ENCODE measurements at places on chromosomes 12 and 14.

- no peak for DNase-seq
Measured at GRCh38 chr12:50609292-50609874, 104.6 kb downstream of the DIP2B start.

GRCh38 chr12:18703321-18703720 lies 34.5 kb downstream of the PLCZ1 start:
- no peak for DNase-seq

DNA sequence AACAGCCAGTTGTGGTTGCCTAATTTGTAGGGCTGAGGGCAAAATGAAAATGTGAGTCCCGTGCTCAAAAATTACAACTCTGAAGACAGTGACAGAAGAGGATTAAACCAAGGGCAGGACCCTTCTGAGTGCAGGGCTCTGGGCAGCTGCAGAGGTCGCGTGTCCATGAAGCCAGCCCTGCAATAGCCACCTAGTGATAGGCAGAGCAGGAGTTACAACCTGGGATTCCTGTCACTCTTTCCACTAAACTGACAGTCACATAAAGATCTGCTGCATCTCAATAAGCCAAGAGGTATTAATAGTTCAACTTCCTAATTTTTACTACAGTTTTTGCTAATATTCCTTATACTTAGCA lies 94.1 kb downstream of the SLC2A13 start:
- DNase-seq, result no peak

DNA sequence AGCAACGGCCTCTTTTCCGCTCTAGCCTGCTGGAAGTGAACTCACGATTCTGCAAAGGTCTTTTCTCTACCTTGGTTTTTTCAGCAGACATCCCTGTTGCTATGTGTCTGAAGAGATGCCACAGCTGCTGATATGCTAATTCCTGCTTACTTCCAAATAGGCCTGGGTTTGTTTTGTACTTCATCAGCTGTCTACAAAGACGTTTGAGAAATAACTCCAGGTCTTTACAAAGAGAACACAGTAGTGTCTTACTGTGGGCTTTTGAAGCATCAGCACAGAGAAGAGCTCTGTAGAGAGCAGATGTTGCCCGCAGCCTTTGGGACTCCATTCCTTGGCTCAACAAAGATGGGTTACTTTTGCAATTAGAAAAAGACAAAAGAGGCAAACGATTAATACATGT lies 1366.5 kb downstream of the AACS start:
- no peak for DNase-seq

DNA sequence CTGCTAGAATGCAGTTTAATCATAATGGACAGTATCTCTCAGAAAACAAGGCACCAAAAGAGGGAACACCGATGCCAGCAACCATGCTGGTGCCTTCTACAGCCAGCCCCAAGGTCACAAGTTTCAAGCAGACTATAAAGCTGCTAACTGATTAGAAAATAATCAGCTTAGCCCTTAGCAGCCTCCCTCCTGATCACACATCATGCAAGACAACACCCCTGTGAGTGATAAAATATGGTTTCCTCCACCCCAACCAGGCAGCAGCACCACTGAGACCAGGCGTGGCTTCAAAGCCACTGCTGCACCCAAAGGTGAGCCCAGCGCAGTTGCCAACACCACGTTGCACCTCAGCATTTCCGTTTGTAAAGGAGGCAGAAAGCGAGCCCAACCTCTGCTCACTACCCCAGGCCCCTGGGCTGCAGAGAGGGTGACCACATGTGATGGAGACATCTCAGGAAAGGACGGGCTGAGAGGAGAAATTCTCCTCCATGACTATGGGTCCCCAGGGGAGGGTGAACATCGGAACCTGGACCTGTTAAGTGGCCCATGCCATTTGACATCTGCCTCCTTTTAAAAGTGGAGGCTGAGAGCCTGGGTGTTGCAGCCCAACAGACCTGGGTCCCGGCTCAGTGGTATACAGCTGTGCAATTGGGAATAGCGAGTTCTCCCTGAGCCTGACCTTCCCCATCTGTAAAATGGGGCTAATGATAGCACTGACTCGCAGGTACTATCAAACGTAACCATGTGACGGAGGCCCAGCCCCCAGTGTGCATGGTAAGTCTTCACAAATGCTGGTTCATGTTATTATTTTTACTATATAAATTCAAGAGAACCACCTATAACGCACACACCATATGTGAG lies 11.5 kb downstream of the ZFP36L1 start:
- peak; percentile 69 for DNase-seq

- DNase-seq, result peak; percentile 10
Measured at GRCh38 chr14:63276492-63277342, 42.0 kb downstream of the GPHB5 start.

DNA sequence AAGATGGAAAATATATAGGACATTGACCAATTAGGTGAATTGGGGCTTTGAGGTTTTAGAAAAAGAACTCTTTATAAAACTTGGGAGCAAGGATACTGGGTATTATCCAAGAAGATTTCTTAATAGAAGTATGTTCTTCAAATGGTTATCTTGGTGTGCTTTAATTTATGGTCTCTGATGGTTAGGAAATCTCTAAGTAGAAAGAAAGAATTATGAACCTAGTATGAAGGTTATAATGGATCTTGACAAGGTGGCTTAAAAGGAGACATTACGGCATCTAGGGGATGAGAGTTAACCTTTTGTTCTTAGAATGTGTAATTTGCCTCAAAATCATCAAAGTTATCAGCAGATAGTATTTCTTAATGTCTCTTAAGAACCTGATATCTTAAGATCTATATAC lies 210.4 kb upstream of the PRICKLE1 start:
- DNase-seq, result no peak

DNA sequence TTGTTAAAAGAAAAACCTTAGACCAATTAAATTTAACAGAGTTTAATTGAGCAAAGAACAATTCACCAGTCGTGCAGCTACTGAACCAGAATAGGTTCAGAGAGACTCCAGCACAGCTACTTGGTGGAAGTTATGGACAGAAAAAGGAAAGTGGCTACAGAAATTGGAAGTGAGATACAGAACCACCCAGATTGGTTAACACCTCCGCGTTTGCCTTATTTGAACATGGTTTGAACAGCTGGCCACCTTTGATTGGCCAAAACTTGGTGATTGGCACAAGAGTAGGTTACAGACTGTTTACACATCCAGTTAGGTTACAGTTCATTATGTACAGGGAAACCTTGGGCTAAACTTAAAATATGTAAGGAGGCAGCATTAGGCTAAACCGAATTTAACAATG lies 54.9 kb downstream of the SRGAP1 start:
- no peak for DNase-seq

DNA sequence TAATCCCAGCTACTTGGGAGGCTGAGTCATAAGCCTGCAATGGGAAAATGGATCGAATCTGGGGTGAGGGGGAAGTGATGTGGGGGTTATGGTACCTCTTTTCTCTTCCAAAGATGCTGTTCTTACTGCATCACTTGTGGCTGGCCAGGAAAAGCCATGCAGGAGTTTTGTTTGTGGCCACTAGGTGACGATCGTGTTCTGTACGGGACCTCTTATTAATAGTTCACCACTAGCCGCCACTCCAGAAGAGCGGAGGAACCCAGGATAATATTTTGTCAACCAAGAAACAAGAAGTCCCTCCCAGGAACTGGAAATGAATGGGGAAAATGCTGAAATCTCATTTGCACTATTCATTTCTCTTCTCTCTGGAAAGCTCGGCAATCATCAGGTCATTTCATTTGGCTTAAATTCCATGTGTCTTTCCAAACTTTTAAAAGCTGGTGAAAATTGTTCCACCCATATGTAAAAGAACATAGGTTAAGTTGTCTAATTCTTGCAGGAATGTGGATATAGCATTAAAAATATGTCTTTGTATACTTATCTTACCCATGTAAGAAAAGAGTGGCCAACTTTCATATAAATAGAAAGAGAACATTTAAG lies 8.9 kb downstream of the GPR65 start:
- DNase-seq, result peak; percentile 31

- no peak for DNase-seq
Measured at GRCh38 chr14:68688872-68689371, 103.9 kb downstream of the ZFP36L1 start.

DNA sequence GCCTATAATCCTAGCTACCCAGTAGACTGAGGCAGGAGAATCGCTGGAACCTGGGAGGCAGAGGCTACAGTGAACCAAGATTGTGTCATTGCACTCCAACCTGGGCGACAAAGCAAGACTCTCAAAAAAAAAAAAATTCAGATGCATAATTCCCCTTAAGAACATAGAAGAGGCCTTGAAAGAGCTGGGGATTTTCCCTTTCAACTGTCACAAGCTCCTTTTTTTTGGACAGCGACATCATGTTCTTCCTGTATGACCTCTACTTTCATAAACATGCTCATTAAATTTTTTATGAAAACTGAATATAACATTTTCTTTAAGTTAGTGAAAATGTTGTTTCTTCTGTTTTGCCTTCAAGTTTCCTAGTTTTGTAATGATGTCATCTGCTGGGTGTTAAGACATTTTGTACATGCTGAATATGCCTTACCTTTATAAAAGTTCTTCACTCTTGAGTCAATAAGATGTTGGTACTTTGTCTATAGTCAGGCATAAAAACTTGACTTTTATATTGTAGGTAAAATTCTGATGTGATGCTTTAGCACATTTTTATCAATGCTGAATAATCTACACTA lies 76.0 kb downstream of the PTHLH start:
- no peak for DNase-seq

- no peak for DNase-seq
Measured at GRCh38 chr14:60618241-60618640, 31.0 kb downstream of the SIX1 start.

DNA sequence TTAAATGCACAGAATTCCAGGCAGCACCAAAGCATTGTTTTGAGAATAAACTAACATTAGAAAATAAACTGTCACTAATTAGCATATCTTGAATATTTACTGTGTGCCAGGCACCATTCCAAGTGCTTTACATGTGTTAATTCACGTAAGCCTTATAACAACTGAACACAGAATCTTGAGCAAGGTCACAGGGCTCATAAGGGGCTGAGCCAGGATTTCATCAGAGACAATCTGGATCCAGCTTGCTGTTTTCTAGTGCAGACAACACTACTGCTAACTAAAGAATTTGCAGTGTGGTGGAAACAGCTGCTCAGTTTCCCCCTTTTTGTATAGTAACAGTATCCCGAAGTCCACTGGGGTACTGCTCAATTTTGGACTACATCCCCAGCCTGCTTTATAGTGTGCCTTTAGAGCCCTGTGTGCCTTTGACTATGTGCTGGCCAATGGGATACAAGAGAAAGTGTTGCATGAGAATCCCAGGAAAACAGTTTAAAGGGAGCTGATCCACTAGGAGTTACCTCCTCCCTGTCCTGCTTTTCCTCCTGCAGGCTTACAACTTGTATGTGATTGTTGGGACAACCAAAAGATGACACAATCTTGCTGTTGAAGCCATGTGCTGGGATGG lies 36.0 kb upstream of the RMST start:
- DNase-seq, result no peak

- no peak for DNase-seq
Measured at GRCh38 chr12:63038713-63039100, 103.8 kb upstream of the PPM1H start.

DNA sequence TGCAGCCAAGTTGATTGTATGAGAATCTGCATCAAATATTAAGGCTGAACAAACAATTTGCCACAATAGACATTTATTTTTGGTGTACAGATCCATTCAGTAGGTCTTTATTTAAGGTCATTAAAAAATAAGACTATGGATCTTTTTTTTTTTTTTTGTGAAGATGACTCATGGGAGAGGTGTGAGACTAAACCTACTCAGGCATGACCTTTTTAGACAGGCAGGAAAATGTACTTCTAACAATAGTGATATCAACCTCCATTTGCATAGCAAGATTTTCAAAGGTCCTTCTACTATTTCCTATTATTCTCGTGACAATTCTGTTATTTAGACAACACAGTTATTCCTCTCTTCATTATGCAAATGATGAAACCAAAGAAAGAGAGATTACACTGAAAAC lies 39.9 kb upstream of the PTPRR start:
- no peak for DNase-seq

DNA sequence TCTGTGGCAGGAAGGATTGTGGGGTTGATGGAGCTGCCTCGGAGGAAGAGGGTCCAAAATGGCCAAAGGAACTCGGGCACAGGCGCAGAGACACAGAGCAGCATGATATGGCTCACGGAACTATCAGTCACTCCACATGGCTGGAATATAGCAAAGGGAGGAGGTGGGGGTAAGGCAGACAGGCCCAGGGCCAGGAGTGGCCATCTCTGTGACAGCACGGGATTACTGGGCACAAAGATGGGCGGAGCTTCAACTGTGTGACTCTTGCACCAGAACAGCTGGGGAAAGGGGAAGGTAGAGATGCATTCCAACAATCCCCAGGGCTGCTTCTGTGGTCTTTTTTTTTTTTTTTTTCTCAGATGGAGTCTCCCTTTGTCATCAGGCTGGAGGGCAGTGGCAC lies 24.8 kb upstream of the EML1 start:
- DNase-seq, result no peak

- DNase-seq, result no peak
Measured at GRCh38 chr12:113306382-113306781, 28.5 kb downstream of the SLC8B1 start.

- peak; percentile 60 for DNase-seq
Measured at GRCh38 chr12:109264095-109264942, 44.8 kb downstream of the FOXN4 start.

DNA sequence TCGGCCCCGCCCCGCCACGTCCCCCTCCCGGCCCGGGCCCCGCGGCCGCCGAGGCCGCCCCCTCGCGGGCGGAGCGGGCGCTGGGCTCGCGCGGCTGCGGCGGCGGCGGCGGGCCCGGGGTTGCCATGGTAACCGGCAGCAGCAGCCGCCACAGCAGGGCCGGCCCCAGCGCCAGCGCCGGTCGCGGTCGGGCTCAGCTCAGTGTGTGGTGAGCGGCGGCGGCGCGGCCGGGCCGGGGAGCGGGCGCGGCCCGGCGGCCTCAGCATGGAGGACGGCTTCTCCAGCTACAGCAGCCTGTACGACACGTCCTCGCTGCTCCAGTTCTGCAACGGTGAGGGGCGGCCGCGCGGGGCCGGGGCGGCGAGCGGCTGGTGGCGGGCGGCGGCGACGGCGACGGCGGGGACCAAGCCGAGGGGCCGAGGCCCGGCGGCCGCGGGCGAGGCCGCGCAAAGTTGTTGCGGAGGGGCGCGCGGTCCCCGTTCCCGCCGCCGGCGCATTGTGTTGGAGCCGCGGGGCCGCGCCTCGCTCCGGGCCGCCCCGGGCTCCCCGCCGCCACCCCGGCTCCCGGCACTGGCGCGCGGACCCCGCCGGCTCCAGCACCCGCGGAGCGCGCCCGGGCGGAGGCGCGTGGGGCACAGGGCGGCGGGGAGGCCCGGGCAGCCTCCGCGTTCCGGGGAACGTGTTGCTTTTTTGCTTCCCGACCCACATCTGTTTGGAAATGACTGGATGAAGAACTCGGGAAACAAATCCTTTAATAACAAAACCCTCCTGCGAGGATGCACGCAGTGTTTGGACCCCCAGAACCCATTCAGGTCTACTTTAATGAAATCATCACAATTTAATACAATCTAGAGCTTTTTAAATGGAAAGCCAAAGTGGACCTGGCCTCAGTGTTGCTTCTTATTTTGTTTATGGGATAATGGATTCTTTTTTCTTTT lies at the start of gene EML1:
EML1 (plus strand) TSS at position 201 of the 938 bp plus-strand sequence; CDS start at position 265, 64 bp downstream.
- DNase-seq, result peak; percentile 84

DNA sequence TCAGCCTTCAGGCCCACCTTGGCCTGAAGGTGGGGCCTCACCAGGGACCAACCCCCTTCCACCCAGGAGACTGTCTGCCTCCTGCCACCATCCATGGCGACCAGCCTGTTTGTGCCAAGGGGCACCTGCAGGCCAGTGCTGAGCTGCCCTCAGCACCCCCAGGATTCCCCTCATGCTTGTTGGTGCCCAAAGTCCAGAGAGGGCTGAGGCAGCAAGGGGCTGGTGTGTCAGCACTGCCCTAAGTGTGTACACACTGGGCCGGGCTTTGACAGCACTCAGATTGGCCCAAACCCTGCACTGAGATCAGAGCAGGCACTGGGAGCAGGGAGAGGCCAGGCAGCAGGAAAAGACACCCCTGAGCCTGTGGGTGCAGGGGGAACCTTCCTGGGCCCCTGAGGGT lies 18.6 kb downstream of the SYNJ2BP start:
- DNase-seq, result no peak
